DMS79 treated with DMSO at 0.1 percent for 48 hours (cell line): ENCODE measurements at places on chromosomes 6 and 20.

DNA sequence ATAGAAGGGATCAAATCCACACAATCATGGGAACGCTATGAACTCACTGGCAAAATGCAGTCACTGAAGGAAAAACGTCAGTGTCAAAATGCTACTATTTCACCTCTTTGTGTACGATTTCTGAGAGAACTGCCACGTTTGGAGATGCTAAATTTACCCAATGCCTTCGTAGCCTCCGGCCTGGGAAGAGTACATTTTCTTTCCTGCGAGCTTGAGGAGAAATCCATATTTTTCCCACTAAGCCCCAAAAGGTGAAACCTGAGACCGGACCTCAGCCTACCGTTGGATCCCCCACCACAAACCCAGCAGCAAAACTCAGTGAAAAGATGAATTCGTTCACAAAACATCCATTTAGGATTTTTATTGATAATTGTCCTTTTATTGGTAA is 131.7 kb downstream of the GPX5 start:
- no peak for DNase-seq

- no peak for DNase-seq
Measured at GRCh38 chr6:125469915-125470314, 168.1 kb upstream of the HDDC2 start.

- DNase-seq = no peak
Measured at GRCh38 chr6:96576221-96576620, 13.3 kb downstream of the FHL5 start.

GRCh38 chr20:57265336-57265996 is 975 bp downstream of the BMP7 start:
- DNase-seq = peak; percentile 60

DNA sequence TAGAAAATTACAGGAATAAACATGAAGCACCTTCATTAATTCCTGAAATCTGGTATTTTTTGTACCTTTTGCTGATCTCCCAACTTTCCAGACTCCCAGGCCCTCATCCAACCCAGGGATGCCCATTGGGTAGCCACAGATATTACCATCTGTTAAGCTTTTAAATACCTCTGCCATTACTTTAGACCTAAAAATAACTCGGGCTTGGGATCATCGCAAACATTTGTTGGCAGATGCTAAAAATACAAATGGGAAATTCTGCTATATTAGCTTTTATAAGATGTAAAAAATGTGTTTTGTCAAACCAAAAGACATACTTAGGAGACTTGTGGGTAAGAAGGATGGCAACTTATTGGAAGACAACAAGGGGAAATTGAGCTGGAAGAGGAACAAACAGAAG is 376.1 kb downstream of the CENPW start:
- no peak for DNase-seq

GRCh38 chr6:123997223-123997622 is 193.6 kb downstream of the NKAIN2 start:
- peak; percentile 77 for DNase-seq

GRCh38 chr20:21315138-21315537 is 12.0 kb downstream of the XRN2 start:
- DNase-seq = no peak

GRCh38 chr20:10453241-10453640 is 18.1 kb downstream of the SLX4IP start:
- no peak for DNase-seq

DNA sequence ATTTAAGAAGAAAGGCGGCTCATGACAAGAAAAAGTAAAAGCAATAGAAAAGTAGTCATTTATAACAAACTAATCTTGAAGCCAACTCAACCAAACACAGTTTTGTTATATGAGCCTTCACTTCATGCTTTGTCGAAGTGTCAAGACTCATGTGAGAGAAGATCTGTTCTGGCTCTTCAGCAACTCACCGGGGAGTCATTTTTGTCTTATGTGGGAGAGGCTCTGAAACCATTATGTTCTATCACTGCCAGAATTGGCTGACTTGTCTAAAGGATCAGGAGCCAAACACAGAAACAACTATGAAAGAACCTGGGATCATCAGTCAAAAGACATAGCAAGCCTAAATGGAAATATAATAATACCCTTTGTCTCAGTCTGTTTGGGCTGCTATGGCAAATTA is 105.2 kb downstream of the CDK19 start:
- DNase-seq = no peak

GRCh38 chr20:54180931-54181330 is 7.1 kb upstream of the CYP24A1 start:
- no peak for DNase-seq

- no peak for DNase-seq
Measured at GRCh38 chr6:5302995-5303622, 41.8 kb downstream of the FARS2 start.

DNA sequence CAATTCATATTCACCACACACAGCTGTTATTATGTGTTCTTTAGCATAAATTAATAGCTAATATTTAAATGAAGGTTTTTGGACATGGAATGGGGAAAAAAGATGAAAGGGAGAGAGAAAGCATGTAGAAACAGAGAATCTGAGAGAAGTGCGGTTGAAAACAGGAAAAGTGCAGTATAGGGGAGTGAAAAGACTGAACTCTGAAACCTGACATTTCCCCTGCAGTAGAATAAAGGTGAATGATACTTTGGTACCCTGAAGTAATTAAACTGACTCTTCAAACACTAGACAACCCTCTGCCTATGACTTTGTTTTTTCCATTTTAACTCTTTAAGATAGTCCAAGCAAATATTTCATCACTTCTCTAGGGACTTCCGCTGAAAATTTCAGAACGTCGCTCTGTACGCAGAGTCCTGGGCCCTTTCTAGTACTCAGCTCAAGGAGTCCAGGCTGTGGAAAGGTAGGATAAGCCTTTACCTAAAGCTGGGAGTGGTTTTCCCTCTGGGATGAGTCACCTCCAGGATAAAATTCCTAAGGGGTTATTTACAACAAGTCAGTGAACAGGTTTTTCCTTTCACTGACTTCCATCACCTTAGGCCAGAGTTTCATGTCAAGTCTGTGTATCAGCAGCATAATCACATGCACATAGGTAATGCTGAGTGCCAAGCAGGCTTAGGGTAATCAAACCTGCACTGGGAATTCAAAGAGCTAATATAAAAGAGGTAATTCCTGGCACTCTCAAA is 614.5 kb downstream of the PKHD1 start:
- DNase-seq = no peak

DNA sequence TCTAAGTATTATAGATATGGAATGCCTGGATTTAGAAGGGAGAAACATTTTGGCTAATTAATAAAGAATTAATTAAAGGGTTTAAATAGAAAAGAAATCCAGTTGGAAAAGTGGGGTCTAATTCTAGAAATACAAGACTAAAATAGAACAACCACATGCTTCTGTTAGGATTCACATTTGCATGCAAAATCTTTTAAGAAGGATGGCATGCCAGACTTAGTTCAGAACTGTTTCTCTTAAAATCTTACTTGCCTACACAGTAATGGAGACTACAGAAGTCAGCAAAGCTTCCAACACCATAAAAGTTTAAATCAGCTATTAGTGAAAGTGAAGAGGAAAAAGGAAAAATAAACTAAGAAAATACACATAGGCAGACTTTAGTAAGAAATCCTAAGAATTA is 32.7 kb upstream of the KATNA1 start:
- DNase-seq = no peak

- peak; percentile 15 for DNase-seq
Measured at GRCh38 chr20:5044075-5044620, 42.8 kb upstream of the SLC23A2 start.

DNA sequence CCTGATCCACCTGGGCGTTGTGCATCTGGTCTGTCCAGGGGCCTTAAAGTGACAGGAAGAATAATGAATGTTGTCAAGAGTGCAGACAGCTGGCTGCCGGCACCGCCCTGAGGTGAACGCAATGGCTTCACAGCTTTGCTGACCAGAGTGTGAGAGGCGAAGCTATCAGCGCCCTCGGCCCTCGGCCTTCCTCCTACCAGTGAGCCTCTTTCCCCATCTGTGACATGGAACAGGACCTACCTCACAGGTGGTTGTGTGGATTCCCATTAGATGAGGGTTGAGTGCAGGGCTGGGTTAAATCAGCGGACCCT is 54.8 kb downstream of the CTCFL start:
- DNase-seq = no peak

- no peak for DNase-seq
Measured at GRCh38 chr20:24653306-24653705, 183.9 kb downstream of the SYNDIG1 start.

GRCh38 chr6:97282238-97282725 is 734 bp downstream of the MMS22L start:
- no peak for DNase-seq

- DNase-seq = no peak
Measured at GRCh38 chr6:132650429-132650828, 8.6 kb downstream of the TAAR1 start.

DNA sequence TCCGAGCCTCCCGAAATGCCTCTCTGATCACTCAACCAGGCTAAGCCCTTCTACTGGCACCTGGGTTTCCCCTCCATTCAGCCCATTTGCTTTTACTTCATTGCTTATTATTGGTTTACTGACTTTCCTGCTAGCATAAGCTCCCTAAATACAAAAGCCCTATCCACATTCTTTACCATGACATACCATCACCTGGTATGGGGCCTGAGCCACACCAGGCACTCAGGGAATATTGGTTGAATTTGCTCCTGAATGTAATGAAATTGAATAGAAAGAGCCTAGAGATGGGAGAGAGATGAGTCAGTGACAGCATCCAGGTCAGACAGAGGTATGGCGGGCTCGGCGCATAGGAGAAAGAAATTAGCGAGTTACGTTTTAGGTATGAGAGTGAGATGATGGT is 120.0 kb downstream of the CD164 start:
- no peak for DNase-seq

- no peak for DNase-seq
Measured at GRCh38 chr6:62446647-62447316, 160.8 kb upstream of the KHDRBS2 start.

GRCh38 chr6:136723780-136724179 is 68.5 kb downstream of the MAP3K5 start:
- no peak for DNase-seq

DNA sequence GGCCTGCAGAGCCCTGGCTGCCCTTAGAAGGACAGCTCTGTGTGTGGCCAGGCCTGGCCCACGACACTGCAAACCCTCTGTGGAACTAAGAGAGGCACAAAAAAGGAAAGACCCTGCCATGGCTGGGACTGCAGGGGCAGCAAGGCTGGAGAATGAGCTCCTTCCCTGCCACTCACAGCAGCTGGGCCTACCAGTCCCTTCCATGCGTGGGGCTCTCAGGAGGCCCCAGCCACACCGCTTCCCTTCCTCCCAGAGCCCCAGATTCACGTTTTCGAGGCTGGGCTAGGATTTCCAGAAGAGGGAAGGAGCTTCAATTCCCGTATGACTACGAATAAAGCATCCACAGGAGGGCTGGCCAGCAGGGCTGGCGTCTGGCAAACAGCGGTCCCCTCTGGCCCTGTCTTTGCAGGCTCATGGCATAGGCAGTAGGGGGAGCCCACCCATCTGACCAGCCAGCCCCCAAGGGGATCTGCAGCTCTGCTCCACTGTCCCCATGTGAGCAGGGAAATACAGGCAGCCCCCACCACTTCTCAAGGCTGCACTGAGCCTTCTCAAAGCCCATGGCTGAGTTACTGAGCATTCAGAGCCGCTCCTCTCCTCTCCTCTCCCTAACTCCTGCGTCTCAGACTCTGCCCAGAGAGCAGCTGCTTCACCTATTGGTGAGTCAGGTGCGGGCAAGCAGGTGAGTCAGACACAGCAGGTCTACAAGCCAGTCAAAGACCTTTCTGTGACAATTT is 53.1 kb downstream of the NINL start:
- no peak for DNase-seq

DNA sequence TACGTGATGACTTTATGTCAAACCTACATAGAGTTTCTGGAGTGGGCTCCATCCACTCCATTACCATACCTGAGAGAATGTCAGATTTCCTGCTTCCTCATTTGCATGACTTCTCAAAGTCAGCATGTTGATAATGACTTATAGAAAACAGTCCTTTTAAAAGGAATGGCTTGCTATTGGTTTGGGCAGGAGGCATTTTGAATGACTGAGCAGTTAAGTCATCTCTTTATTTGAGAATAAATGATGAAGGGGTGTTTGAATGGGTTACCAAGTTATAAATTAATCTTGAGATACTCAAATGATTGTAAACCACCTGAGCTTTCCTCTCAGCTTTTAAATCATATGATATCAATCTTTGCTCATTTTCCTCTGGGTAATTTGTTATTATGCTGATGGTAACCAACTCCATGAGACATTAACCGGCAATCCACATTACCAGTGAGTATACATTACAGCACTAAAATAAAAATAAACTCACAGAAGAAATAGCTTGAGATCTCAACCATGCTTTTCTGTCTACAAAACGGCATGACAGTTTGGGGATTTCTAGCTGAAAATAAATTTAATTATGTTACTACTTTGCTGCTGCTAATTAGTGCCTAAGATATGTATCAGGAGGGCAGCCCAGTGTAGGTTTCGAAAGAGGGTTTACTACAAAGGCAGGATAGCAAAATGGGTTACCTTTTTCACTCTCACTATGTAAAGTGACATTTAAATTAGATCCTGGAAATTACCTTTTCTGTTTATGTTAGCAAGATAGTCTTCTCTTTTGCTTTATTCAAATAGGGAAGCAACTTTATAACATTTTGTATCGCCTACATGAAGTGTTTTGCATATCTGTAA is 78.8 kb downstream of the RPS12 start:
- DNase-seq = no peak

- no peak for DNase-seq
Measured at GRCh38 chr6:156109713-156110112, 654.1 kb upstream of the NOX3 start.

DNA sequence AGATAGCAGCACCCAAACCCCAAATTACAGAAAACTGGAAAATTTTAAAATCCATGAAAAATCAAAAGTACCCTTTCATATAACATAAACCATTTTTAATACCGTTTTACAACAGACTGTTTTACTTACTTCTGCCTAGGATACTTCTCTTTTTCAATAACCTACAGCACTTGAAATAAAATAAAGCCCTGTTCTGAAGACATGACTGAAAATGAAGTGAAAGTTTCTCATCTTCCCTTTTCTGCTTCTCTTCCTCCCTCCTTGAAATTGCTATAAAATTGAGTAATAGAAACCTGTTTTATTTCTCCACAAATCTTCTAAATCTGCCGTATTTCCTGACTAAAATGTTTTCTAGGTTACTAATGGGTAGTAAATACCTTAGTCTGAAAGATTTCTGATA is 20.3 kb downstream of the MMS22L start:
- DNase-seq = no peak

DNA sequence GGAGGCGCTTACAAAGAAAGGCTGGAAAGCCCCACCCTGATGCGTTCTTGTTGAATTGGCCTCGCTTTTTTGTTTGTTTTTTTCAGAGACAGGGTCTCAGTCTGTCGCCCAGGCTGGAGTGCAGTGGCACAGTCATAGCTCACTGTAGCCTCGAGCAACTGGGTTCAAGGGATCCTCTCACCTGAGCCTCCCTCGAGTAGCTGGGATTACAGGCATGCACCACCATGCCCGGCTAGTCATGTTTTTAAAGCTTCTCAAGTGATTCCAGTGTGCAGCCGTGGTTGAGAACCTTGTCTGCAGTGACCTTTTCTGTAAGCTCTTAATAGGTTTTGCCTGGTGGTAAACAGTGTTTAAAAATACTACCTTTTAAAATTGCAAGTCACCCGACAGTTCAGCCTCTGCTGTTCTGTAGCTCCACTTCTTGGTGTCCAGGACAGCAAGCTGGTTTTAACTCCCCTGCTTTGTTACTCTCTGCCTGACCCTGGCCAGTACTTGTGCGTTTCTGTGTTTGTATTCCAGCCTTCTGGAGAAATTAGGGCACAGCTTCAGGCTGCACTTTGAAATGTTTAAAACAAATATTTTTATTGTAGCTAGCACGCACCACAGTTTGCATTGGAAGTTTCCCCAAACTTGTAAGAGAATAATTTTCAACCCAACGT is 54.4 kb downstream of the KDM1B start:
- DNase-seq = no peak

- peak; percentile 81 for DNase-seq
Measured at GRCh38 chr6:110543106-110543505, 66.7 kb upstream of the SLC22A16 start.
